ENCODE measurements at places on chromosomes 12 and 14.

DNA sequence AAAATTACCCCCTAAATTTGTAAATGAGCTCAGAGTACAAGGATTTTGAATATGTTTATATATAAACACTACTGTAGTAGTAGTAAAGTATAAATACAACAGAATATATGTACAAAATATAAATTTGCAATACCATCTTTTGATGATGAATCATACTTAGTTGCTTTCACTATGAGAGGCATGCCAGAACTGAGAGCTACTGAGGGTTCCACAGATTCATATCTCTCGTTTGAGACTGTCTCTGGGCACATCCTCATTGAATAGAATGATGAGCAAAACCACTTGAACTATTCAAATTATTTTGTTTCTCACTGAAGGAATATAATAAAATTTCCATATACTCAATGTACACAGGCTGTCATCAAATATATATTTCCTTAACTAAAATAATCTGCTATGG lies 417.6 kb downstream of the NAV3 start:
- no peak for DNase-seq

DNA sequence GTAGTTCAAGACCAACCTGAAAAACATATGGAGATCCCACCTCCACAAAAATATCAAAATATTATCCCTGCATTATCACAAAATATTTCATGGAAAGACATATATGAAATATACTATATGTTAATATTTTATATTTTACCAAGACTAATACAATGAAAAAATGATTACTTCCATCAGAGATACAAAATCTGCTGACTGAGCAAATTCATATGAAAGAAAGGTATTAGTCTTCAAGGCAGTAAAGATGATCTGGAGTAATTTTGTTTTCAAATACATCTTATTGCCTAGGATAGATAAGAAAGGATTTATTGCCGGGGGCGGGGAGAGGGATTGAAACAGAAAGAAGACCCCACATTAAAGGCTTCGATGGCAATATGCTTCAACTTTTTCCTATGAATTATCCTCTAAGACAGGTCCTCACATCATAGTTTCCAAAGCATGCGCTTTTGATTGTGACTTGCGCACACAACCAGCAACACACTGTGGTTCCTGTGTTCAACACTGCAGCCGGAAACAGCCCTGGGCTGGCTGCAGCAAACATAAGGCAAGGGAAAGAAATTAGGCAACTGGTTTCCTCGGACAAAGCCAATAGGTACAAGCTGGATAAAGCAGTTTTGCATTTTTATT lies 83.2 kb downstream of the SPPL3 start:
- no peak for DNase-seq

DNA sequence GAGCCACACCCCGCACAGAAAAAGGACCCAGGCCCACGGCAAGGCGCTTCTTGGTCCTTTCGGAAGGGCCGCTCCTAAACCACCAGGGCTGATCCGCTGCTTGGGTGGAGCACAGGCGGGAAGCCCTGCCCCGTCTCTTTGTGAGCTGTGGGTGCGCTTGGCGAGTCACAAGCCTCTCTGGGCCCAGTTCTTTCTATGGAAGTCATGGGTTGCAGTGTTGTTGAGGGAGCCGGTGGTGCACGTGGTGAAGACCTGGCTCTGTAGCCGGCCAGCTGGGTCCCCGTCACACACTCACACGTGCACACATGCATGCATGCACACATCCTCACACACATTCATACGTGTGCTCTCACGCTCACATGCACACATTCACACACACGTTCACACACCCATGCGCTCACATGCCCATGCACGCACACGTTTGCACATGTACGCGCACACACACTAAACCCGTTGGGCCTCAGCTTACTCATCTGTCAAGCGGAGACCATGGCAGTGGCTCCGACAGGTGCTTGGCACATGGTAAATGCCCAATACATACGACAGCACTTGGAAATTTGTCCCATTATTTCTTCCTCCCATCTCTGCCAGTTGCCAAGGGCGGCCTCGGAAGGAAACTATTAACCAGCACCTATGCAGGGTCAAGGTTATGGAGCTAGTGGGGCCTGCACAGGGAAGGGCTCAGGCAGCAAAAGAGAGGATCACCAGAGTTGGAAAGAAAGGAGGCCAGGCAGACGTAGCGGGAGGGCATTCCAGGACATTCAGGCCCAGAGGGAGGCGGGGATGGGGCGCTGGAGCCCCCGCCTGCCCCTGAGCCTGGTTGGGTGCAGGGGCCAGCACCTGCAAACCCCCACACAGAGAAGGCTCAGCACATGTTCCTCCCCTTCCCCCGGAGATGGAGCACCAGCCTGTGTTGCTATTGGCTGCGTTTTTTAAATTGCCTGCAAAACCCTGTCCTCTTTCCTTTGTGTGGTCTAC lies 96.9 kb downstream of the SETD3 start:
- no peak for DNase-seq

DNA sequence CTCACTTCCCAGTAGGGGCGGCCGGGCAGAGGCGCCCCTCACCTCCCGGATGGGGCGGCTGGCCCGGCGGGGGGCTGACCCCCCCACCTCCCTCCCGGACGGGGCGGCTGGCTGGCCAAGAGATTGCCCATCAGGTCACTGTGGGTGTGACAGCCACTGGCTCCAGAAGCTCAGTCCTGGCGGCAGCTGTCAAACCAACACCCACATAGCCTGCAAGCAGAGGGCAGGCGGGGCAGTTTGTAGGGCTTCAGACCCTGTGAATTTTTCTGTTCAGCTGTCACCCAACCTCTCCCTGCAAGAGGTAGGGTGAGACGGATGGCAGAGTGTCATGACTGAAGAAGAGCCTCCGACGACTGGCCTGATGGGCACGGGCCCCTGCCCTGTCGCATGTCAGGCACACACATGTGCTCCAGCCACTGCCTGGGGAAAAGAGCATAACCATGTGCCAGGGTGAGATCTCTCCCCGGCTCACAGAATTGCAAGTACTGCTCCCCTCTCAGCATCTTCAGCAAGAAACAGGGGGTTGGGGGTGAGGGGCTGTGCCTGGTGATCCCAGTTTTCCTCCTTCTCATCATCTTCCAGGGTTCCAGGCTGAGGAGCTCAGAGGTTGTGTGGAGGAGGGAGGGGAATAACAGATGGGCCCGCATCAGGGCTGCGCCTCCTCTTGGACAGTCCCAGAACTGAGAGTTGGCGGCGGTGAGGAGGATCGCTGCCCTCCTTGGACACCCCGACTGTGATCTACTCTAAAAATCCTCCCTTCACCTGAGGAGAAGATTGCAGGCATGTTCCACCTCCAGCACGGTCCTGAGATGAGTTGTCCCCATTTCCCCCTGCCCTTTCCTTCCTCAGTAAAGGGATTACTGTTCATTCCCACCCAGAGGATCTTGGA lies 11.2 kb upstream of the PRPH start:
- no peak for DNase-seq

GRCh38 chr12:26028953-26029735 lies 70.7 kb downstream of the RASSF8 start:
- DNase-seq = no peak
